ENCODE measurements at places on chromosomes 3 and 15.

DNA sequence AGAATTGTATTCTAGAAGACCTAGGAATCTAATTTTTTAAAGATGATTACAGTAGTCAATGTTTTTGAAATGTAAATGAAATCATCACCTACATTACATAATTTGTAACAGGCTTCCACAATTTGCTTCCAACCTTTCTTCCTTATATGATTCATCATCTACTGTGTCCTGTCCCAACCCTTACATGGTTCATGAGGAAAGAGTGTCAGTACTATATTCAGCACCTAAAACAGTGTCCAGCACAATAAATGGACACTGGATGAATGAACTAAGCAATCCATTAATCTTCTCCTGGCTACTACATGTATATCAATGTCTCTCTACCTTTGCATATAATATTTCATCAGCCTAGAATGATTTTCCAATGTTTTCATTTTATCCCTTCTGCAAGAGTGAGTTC is 12.2 kb downstream of the FGF12 start:
- DNase-seq = no peak

DNA sequence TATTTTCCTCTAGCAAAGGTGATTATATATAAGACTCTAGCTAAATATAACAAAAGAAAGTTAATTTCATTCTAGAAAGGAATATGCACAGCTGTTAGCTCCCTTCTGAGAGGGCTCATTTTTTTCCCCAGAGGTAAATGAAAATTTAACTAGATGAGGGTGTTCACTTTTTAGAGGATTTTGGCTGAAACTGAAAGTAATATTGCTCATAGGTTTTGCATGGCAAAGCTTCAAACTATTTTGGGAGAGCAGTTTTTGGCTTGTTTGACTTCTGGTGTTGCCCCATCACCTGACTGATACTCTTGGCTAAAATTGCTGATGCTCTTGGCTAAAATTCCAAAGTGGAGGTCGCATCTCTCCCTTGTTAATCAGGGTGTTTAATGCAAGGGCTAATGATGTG is 311.9 kb downstream of the EDEM1 start:
- DNase-seq = peak; percentile 13

GRCh38 chr3:195257454-195258448 is 13.2 kb downstream of the XXYLT1 start:
- no peak for DNase-seq

DNA sequence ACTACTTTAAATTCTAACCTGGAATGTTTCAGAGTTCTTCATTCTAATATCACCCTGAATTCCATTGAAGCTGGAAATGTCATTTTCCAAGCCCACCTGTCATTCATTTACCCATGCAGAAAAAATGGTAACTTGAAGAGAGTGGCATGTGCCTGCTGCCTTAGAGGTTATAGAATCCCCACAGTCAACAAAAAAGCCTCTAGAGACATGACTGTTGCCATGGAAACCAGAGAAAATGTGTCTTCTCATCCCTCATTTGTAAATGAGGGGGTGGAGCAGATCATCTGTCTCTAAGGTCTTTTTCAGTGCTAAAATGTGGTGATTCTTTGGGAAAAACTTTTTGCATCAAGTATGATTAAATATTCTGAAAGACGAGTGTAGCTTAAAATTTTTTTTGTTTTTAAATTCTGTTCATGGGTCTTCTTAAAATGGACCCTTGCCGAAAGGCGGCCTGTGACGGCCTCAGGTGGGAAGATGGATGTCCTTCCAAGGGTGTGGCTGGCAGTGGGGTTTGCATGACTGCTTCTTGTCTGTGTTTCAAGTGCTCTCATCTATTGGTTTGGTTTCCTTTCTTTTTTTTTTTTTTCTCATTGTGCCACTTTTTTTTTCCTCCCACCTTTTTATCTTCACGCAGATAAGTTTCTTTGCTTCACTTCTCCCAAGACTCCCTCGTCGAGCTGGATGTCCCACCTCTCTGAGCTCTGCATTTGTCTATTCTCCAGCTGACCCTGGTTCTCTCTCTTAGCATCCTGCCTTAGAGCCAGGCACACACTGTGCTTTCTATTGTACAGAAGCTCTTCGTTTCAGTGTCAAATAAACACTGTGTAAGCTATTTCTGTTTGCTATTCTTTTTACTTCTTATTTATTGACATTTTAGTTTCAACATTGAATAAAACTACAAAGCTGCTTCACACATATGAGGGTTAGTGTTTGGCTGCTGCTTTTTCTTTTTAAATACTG is 23.0 kb downstream of the TPM1 start:
- DNase-seq = peak; percentile 33

- DNase-seq = no peak
Observed at GRCh38 chr3:129474984-129475804, 35.2 kb downstream of the IFT122 start.

GRCh38 chr3:143265501-143266070 is 146.0 kb downstream of the CHST2 start:
- no peak for DNase-seq

DNA sequence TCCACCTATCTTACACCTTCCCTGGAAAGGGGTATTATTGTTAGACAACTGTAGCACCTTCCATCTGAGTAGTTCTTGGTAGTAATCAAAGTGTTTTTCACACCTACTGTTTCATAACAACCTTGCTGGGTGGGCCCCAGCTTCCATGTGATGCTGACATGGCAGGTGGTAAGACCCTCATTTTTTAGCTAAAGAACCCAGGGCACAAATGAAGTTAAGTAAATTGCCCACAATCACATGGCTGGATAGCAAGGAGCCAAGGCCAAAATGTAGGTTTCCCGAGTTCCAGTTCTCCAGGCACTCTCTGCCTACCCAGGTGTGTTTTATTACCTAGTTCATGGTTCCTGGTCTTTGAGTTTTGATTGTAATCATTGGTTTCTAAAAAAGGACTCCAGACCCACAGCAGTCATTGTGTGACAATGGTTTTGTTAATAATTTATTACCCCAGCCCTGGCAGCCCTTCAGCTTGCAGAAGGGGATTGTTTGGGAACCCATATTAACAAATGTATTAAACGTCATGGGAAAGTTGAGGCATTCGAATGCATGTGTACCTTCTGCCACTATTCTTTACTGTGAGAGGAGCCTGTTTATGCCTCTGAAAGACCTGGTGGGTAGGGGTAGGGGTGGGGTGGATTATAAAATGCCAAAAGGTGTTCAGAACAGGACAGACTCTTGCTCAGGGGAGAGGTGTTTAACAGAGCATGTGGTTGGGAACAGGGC is 222.2 kb upstream of the BHLHE40 start:
- DNase-seq = no peak

- no peak for DNase-seq
Observed at GRCh38 chr15:89486726-89487050, 9.7 kb downstream of the RHCG start.

DNA sequence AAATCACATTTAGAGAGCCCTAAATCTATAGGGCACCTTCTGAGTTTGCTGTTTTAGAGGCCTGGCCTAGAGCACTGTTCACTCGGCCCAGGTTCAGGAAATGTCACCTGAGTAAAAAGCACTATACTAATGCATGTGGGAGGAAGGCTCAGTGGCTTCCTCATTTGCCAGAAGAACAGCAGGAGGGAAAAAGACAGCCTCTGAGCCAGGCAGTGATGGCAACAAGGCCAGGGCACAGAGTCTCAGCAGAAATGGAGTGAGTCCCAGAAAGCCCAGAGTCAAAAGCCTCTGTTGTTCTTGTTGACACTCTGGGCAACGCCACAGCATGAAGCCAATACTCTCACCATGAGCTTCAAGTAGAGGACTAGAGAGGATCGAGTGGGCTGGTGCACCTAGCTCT is 25.9 kb downstream of the LTF start:
- no peak for DNase-seq

DNA sequence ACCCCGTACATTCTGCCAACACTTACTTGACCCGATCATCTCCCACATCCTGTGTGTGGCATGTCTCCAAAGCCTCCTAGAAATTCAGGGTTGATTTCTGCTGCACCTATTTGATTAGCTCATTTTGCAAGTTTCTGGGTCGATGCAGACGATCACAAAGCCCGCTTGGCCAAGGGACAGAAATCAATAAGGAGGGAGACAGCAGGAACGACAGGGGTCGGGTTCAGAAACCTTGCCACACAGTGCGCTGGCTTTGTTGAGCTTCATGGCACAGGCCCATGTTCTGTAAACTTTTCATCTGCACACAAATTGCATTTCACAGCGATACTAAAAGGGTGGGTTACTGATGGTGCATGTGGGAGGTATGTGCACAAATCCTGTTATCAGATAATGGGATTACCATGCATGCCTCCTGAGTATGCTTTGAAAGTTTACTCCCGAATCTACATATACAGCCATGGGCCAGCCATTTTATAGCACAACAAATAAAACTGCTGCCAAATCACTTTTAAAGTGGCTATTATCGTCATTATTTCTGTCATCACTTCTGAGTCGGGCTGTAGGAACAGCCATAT is 95.9 kb upstream of the ATP11B start:
- DNase-seq = no peak

- DNase-seq = no peak
Observed at GRCh38 chr3:170220871-170221270, 1.4 kb upstream of the PRKCI start.

GRCh38 chr3:48433472-48434118 is 3.7 kb upstream of the PLXNB1 start:
- no peak for DNase-seq

- no peak for DNase-seq
Observed at GRCh38 chr15:64521726-64522164, 61.4 kb downstream of the ZNF609 start.

DNA sequence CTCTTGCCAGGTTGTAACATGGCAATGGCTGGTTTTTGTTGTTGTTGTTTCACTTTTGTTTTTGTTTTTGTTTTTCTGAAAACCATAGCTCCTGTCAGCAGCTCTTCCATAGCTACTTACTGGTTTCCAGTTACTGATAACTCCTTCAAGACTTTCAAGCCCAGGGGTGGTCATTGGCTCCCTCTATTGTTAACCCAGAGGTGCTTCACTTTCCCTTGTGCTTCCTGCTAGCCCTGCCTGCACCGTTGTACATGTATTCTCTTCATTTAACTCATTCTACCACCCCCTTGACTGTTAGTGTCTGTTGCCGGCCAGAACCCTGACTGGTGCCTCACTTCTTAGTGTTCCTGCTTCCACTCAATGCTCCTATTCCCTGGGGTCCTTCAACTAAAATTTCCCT is 4.2 kb upstream of the TRAT1 start:
- peak; percentile 35 for DNase-seq

DNA sequence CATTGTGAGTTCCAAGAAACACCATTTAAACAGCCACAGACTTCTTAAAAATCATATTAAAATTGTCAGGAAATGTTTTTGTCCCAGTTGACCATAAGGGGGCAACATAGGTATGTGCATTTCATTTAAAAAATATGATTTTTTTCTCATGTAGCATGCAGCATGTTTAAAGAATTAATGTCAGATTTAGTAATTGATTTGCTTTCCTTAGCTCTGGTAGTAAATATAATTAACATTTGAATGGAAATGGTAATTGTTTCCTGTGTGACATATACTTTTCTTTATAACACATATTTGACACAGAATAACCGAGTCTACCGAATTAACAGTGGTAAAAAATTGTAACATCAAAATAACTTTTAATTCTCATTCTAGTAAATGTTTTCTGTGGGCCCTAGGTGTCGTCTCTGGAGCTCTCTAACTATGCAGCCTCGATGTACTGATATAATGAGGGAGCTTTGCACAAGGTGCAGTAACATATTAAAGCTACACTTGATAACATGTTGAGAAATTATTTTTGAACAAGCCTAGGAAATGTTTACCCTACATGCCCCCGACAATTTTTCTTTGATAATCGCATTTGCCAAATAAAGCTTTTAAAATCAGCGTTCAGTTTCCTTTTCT is 34.9 kb downstream of the NXPE3 start:
- DNase-seq = peak; percentile 58

GRCh38 chr3:55620351-55621025 is 133.4 kb upstream of the WNT5A start:
- no peak for DNase-seq

GRCh38 chr15:57403566-57404325 is 27.4 kb downstream of the CGNL1 start:
- DNase-seq = no peak

DNA sequence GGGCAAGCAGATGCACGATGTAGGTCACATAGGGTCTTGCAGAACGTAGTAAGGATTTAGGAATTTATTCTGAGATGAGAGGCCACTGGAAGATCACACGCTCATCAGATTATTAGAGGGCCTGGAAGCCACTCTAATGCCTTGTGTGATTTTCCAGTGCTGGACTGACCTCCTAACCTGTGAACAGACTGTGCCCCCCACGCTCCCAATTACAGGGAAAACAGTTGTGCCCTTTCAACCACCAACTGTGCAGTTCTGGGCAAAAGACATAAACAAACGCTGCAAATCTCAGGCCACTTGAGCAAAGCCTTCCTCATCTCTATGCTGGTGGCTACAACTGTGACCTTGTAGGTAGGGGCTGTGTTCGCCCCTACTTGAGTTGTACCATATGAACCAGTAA is 48.2 kb upstream of the BOC start:
- no peak for DNase-seq

DNA sequence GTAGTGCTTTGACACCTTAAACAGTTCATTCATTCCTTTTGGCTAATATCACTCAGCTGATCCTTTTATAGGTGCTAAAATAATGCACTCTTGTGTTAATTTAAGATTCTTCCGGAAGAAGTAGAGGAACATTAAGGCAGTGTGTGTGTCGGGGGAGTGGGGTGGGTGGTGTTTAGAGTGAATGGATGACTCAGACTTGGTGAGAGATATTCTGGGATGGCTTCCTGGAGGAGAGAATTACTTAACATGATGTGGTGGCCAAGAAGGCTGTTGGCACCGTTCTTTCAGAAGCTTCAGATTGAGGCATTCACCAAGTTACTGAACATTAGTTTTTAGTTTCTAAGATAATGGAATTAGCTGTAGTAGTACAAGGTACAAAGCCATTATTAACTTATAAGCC is 125.6 kb upstream of the ROPN1 start:
- DNase-seq = no peak

- peak; percentile 65 for DNase-seq
Observed at GRCh38 chr15:100934726-100935125, 15.6 kb downstream of the LRRK1 start.

DNA sequence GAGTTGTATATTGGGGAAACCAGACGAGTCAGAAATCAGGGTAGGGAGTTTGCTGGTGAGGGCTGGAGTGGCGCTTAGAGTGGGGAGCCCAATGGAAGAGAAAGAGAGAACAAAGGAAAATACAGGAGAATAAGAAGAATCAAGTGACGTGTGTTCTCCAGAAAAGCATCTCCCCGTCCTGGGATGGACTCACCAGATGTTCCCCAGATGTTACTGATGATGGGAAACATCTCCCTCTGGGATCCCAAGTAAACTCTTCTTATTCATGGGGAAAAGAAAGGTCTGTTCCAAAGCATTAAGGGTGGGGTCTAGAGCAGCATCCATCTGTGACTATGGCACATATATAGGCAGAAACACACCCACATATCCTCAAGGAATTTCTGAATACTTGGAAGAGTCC is 3.0 kb upstream of the CSRNP1 start:
- no peak for DNase-seq

GRCh38 chr15:36965570-36966342 is 134.6 kb downstream of the MEIS2 start:
- no peak for DNase-seq

GRCh38 chr15:50339717-50340116 is 15.3 kb downstream of the GABPB1 start:
- no peak for DNase-seq
